ENCODE measurements at places on chromosomes 13 and 19. TPM values are rescaled to one million over a fixed set of nuclear protein-coding genes. Genes with fewer than 3 reads are reported as not detected.
A peak's percentile ranks its signal among the peaks of the same experiment; 100 is the strongest.

GRCh38 chr19:38047641-38048040 is 140.6 kb downstream of the SIPA1L3 start:
- DNase-seq: no peak

DNA sequence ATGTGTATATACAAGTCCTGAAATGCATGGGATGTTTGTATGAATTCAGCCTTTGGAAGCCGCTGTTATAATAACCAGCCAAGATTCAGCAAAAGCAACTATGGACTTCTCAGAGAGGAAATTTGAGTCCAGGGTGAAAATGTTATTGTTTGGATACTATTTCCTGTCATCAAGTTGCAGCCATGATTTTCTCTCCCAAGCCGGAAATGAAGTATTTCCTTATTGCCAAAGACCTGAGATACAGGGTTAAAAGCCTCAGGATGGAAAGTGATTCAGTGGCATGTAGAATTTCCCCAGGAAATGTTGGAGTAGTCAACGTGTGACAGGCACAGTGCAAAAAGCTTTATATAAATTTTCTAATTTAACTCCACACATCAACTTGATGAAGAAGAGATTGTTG is 133.9 kb downstream of the IRS2 start:
- DNase-seq: no peak

DNA sequence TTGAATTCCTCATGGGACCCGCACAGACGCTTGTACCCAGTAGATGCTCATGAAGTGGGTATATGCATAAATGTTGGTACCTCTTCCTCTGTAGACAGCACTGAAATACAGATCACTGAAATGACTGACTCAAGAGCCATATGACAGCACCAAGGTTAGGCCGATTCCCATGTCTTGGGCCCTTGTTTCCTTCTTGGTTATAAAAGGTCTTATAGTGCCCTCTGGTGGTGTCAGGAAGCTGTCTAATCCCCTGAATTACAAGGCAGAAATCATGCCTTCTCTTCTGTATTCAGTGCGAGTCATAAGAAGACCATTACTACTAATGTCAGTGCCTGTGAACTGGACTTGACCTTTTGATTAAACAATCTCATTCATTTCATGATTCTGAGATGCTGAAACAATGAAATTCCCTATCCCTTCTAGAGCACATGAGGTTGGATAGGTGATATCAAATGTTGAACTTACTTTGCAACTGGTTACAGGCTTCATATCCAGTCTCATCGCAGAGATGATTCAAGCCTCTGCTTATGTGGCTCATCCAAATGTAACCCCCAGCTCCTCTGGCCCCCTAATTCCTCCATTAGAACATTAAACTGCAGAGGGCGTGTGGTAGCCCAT is 59.7 kb downstream of the SPATA13 start:
- DNase-seq: peak; percentile 67

Gene PEX11G
- total RNA-seq: 7.8 TPM

Gene ZNF626
- total RNA-seq: 93.4 TPM

Data from ureter (tissue), 1 donor.